CD8-positive, alpha-beta memory T cell (primary cell): ENCODE measurements at places on chromosomes 16 and 17.

DNA sequence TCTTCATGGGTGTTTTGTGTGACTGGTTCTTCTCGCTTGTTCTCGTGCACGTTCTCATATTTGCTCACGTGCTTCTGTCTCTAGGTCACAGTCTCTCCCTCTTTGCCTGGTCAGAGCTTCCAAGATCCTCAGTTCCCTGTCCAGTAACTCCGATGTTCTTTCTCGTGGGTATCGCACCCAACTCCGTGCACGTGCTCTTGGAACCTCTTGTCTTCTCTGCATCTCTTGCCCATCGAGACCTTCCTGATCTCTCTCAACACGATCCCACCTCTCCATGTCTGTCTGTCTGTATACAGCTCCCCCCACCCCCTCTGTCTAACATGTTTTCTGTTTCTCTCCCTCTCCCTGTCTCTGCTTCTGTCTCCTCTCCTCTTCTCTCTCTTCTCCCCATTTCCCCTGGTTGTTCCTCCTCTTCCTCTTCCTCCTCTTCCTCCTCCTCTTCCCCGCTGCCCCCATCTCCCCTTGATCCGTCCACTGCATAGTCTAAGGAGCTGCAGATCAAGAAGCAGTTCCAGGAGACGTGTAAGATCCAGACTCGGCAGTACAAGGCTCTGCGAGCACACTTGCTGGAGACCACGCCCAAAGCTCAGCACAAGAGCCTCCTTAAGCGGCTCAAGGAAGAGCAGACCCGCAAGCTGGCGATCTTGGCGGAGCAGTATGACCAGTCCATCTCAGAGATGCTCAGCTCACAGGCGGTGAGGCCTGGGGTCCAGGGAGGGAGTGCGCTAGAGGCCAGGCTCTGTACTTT, 6.1 kb downstream of the HIRIP3 start:
- DNase-seq, result no peak

GRCh38 chr17:8082292-8082691, 5.2 kb downstream of the ALOX12B start:
- no peak for DNase-seq

- no peak for DNase-seq
These were observed 21.5 kb upstream of the PECAM1 start for GRCh38 chr17:64411999-64412771.

DNA sequence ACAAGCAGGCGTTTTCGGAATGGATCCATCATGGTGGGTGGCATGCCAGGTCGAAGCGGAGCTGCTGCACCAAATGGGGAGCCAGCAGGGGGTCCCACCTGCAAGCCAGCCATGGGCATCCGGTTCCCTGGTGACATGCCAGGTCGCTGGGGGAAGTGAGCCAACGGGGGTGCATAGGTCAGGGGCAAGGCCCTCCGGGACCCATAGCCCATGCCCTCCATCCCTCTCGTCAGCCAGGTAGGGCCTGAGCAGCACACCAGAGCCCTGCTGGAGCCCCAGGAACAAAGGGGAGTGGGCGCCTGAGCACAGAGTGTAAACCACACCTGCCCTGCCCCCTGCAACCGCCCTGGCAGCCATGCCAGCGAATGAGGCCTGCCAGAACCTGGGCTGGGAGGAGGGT, 5.0 kb downstream of the SMARCD2 start:
- DNase-seq, result no peak

- peak; percentile 73 for DNase-seq
These were observed 20.5 kb downstream of the CLEC16A start for GRCh38 chr16:10964891-10965326.

- DNase-seq, result no peak
These were observed 72.2 kb downstream of the RMI2 start for GRCh38 chr16:11417487-11417886.

DNA sequence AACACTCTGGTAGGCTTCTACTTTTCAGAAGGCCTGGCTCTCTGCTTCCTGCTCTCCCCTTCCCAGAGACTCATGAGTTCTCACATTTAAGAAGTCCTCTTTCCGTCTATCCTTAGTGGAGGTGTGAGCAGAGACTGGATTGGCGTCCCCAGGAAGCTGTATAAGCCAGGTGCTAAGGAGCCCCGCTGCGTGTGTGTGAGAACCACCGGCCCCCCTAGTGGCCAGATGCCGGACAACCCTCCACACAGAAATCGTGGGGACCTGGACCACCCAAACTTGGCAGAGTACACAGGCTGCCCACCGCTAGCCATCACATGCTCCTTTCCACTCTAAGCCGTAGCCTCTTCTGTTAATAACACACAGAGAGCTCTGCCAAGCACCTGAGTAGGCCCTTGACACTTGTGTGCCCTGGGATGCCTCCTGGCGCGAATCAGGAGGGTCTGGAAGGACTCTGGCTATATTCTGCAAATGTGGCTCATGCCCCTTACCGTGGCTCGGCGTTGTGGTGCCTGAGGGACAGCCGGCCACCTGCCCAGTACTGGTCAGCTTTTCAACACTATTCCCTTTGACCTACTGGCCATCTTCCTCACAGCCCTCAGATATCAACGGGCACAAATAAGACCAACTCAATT, 13.9 kb downstream of the CYB5D2 start:
- no peak for DNase-seq

- DNase-seq, result no peak
These were observed 35.3 kb downstream of the HIC1 start for GRCh38 chr17:2090210-2090641.

DNA sequence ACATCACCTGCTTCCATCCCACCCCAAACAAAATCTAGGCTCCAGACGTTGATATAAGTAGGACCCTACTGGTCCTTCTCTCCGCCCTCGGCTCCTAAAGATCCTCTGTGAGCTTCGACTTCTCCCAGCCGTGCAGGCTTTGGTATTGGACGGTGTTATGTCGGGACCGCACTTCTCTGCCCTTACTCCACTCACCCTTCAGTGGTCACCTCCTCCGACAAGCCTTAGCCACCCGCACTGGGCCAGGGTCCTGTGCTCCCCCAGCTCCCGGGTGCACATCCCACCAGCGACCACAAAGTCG, 1.6 kb downstream of the PSMB10 start:
- no peak for DNase-seq
